ENCODE measurements at places on chromosomes 2 and 18.

GRCh38 chr2:112876257-112876970 lies 34.6 kb upstream of the IL37 start:
- DNase-seq, result no peak

- DNase-seq, result no peak
Observed at GRCh38 chr18:45456090-45457021, 158.9 kb upstream of the SLC14A2 start.

DNA sequence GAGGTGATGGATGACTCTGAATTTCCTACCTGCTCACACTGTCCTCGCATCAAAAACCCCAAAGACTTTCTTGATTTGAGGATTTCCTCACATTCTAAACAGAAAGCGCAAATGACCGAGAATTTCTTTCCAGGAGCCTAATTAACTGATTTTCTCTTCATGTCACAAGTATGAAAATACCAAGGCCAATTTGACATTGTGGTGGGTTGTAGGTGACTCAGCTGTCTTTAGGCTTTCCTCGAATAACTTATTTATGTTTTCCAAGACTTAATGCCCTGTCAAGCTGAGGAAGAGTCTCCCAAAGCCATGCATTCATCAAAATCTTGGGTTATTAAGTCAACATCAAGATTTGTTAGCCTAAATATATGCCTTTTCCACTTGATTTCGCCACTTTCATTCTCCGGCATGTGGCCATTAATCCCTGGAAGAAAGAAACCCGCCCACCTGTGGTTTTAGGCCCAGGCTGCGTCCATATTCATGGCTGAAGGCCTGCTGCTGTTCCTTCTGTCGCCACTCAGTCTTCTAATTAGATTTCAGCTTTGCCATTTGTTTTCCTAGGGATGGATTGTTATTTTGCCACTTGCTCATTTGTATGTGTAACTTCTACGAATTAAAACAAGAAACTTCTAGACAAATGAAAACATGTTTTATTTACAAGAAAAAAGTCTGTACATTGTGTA lies 84.9 kb downstream of the ST6GAL2 start:
- DNase-seq, result no peak

DNA sequence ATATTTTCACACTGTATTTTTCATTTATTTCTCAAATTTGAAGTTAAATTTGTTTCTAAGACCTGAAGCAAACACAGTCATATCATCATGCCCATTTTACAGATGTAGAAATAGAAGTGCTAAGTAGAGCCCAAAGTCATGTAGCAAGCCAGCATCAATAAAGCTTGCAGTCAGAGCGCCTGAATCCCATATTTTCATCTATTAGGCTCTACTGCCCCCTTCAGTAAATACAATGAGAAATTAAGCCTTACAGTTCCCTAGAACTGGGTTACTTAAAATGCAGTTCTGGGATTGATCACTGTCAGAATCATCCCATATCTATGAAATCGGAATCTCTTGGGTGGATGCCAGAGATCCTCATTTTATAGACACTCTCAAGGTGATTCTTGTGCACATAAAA lies 419.9 kb downstream of the TGIF1 start:
- DNase-seq, result no peak

DNA sequence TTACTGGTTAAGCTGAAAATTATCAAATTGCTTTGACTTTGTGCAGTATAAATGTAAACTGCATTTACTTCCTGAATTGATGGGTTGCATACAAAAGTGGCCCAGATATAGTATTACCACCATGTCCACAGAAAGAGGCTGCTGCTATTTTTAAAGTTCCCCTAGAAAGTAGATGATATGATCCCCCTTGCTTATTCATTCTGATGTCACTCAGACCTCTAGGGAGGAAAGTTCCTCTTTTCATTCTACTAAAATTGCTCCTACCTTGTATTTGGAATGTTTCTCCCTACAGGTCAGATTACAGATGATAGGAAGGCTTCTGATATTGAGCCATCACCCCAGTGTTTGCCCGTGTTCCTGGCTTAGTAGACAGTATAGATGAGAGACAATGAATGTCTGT lies 247.6 kb upstream of the TNP1 start:
- DNase-seq, result no peak

- no peak for DNase-seq
Observed at GRCh38 chr2:238669046-238669445, 178.8 kb upstream of the TWIST2 start.

DNA sequence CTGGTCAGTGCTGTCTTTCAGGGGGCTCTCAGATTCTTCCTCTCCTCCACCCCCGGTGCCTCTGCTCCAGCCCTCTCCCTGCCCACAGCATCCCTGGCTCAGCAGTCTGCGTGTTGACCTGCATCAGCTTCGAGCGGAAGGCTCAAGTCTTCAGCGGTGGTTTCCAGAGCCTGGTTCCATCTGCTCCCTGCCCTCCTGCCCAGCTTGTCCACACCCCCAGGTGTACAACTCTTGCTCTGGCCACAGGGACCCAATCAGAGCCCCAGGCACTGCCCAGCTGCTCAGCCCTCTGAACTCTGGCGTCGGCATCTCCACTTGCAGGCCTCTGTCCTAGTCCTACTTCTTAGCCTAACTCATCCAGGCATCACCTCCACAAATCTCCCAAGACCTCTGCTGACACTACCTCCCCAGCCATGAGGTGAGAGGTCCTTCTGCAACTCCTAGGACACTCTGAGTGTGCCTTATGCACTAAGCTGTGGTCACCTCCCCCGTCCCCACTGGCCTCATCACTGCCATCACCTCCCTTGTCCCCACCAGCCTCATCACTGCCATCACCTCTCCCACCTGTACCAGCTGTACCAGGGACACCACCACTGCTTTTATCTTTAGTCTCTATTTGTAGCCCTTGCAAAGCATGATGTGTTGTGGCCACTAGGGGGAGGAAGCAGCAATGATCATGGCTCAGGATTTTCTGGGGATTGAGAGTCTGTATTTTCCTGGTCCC lies 60.9 kb downstream of the EDAR start:
- DNase-seq, result no peak

DNA sequence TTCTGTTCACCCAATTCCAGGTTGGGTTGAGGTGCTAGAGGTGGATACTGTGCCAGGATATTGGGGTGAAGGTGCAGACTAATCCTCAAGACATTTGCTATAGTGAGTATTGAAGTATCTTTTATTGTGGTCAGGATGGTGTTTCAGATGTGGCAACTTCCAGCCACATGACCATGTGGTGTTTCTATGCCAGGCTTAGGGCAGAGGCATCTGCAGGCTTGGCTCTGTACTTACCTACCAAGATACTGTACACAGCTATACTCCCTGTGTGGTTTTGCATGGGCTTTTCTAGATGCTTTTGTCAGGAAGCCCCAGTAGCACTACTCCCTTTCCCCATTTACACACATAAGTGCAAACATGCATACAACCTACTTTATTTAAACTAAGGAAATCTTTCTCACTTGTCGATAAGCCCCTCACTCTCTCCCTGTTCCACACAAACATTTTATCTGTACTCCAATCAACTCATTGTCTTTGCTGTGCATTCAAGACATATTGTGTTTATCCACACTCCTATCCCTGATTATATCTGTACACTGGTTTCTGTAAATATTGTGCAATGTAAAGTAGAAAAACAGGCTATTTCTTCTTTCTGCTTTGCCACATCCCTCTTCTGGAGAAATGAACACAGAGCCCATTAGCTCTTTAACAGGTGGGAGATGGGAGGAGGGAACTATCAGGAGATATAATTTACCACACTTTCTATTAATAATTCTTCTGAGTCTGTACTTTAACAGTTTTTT lies 12.3 kb downstream of the ARL6IP6 start:
- peak; percentile 17 for DNase-seq

- no peak for DNase-seq
Observed at GRCh38 chr18:62426191-62426488, 96.7 kb upstream of the ZCCHC2 start.

DNA sequence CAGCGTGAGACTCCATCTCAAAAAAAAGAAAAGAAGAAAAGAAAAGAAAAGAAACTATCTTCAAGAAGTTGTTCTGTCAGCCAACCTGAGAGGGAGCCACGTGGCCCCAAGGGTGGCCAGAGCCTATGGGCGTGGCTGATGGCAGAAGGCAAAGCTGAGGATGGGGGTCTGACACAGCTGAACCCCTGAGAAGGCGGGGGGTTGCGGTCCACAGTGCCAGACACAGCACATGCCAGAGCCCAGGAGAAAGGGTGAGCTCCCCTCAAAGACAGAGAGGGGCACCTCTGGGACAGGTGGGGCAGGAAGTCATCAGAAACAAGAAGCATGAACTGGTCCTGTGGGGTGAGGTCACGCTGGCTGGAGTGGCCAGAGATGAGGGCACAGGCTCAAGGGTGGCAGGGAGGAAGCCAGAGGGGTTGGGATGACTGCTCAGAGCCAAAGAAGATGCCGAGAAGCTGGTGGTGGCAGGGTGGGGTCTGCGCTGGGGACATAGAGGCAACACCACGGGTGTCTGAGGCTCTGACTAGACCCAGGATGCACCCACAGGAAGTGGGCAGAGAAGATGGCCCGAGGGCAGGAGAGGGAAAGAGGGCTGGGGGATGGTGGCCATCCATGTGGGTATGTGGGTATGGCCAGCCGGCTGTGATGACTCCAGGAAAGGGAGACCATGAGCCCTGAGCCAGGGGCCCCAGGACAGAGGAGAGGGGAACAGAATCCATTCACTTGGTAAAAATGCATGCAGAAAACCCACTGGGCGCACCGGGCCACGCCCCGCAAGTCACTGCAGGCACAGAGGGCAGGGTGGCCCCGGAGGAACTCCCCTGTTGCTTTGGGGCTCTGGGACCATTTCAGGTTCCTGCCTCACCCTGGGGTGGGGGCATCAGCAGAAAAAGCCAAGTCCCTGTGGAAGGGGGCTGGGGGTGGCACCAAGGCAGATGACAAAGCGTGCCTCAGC lies 8.4 kb downstream of the KIF1A start:
- no peak for DNase-seq

- DNase-seq, result no peak
Observed at GRCh38 chr2:157894694-157895435, 18.7 kb upstream of the ACVR1 start.

DNA sequence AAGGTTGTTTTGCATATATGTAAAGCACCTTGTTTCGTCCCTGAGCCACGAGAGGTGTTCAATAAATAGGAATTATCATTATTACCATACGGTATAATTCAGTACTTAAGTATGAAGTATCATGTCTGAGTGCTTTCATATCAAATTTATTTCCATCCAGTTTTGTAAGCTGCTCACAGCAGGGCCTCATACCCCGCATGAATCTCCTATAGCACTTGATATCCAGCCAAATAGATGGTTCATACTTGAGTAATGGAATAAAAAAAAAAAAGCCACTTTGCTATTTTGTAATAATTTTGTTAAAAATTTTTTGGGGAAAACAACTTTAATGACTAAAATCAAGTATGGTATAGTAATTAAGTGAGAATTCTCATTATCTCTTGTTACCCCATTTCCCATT lies 160.8 kb upstream of the NOSTRIN start:
- no peak for DNase-seq

GRCh38 chr18:39599251-39599650 lies 2033.7 kb upstream of the CELF4 start:
- DNase-seq, result no peak

DNA sequence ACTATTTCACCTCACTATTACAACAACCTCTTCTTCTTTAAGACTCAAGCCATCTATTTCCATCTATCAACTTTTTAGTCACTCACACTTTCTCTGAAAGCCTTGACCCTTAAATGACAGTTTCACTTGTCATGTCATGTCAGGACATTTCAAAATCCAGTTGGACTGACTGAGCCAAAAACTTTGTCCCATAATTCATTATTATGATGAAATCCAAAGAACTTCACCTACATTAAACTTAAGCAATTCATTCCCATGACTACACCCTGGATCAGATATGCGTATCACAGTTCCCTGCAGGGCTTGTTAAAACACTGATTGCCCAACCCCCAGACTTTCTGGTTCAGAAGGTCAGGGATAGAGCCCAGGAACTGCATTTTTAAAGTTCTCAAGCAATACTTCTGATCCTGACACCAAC lies 26.5 kb downstream of the LDAH start:
- DNase-seq, result no peak

GRCh38 chr2:217090024-217090473 lies 230.2 kb upstream of the TNP1 start:
- no peak for DNase-seq

GRCh38 chr18:50289108-50289443 lies 1.6 kb upstream of the CXXC1 start:
- DNase-seq, result no peak

DNA sequence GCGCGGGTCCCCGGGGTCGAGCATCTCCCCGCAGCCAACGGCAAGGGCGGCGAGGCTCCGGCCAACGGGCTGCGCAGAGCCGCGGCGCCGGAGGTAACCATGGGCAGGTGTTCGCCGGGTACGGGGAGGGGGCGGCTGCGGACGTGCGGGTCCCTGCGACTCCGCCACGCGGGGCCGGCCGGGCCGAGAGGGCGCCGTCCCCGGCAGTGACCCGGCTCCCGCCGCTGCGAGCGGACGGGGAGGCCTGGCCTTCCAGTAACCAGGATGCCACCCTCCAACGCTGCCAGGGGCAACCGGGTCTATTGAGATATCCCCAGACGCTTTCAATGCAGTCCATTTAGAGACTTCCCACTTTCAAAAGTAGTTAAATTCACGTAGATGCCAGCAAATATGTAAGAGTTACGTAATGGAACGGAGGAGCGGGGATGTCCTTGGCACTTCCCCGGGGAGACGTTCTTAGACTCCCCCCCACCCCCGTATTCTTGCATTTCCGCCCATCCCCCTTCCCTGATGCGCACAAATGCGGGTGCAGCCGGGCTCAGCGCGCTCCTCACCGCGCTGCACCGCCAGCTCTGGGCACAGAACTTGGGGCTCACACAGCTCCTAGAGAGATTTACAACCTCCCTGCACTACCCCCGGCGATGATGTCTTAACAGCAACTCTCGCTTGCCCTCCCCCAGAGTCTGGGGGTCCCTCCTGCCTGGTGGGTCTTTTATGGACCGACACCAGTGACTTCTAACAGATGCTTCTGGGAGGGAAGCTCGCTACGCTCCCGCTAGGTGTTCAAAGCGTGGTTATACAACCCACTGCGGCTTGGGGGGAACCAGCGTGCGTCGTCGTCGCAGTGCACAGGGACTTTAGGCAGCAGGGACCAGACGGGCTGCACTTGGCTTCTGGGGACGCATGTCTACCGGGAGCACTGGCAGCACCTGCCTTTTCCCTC lies 657 bp downstream of the SGPP2 start:
- no peak for DNase-seq

- DNase-seq, result no peak
Observed at GRCh38 chr2:173990970-173991819, 26.0 kb upstream of the SP3 start.

DNA sequence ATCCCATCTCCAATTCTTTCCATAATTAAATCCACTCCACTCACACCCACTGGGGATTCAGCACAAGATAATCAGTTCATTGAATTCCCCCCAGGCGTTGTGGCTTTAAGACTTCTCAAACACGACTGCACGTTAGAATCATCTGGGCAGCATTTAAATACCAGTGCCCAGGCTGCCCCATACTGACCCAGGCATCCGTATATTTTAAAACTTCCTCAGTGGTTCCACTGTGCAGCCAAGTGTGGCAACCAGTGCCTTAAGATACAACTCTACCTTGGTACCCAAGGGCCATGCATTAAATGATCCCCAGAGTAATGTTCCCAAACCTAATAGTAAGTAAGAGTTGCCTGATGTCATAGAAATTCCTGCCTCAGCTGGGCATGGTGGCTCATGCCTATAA lies 54.3 kb upstream of the BZW1 start:
- DNase-seq, result no peak
